Effector CD4-positive, alpha-beta T cell (primary cell): ENCODE measurements at places on chromosomes 2 and 18.

- DNase-seq: no peak
Observed at GRCh38 chr2:119423108-119423444, 8.6 kb upstream of the TMEM37 start.

GRCh38 chr2:50006327-50006726, 852.0 kb upstream of the FSHR start:
- no peak for DNase-seq

GRCh38 chr2:185202945-185203528, 535.6 kb upstream of the FSIP2 start:
- no peak for DNase-seq

DNA sequence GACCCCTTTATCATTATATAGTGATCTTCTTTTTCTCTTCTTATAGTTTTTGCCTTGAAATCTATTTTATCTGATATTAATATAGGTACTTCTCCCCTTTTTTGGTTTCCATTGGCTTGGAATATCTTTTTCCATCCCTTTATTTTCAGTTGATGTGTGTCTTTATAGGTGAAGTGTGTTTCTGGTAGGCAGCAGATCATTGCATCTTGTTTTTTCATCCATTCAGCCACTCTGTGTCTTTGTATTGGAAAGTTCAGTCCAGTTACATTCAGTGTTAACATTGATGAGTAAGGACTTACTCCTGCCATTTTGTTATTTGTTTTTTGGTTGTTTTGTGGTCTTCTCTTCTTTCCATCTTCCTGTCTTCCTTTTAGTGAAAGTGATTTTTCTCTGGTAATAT, 133.4 kb downstream of the DIS3L2 start:
- no peak for DNase-seq

DNA sequence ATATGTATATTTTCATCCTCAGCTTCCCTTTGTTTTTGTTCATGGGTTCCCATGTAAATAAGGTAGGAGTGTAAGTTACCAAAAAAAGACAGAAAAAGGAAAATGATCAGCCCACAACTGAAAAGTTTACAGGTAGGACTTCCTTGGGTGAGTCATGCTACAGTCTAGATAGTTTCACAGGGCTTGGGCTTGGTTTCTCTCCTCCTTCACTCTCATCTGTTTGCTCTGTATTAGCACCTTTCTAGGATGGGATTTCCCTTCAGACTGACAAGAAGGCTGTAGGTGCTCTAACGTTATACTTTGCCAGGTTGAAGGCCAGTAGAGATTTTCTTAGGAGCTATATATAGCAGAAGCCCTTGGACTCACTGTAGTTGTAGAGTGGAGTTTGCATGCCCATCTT, 57.9 kb downstream of the FAM171B start:
- DNase-seq: no peak

DNA sequence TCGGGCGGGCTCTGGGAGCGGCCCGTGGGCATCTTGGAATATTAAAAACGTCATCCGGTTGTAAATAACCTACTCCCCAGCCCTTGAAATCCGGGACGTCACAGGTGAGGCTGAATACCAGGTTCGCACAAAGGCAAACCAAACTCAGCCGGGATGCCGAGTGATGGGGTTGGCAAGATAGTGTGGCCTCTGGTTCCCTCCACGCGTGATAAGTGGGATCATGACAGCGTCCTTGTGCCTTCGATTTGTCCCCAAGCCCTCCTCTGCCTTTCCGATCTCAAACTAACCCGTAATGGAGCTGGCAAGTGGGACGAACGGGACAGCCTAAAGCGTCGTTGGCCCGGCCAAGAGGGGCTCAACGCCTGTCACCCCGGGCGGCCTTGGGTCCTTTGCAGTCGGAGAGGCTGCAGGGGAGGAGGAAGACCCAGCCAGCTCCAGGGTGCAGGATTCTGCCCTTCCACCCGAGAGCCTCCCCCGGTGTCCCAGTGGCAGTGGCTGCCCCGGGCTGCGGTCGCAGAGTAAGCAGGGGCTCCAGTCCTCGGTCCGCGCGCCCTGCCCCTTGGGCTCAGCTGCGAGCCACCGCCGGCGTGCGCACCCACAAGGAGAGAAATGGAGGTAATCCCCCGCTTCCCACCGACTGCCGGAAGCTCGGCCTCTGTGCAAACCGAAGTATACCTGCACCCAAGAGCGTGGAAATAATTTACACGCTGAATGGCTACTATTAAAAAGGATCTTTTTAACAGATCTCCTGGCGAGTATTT, 13.4 kb upstream of the PAX3 start:
- no peak for DNase-seq

DNA sequence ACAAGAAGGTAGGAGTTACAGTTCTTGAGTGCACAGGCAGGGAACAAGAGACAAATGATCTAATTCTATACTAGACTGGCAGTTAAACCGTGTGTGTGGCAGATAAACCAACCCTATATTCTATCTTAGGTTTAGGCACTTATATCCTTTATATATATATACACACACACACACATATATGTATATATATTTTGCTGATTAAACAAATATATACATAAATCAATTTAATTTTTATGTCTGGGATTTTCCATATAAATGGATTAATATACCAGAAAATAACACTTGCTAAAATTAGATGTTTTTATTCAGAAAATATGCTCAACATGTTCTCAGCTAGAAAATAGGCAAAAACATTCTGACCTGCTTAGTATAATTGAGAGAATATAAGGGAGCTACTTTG, 887.9 kb upstream of the KLHL29 start:
- DNase-seq: no peak

GRCh38 chr2:129801575-129801974, 177.9 kb upstream of the RAB6C start:
- DNase-seq: no peak

DNA sequence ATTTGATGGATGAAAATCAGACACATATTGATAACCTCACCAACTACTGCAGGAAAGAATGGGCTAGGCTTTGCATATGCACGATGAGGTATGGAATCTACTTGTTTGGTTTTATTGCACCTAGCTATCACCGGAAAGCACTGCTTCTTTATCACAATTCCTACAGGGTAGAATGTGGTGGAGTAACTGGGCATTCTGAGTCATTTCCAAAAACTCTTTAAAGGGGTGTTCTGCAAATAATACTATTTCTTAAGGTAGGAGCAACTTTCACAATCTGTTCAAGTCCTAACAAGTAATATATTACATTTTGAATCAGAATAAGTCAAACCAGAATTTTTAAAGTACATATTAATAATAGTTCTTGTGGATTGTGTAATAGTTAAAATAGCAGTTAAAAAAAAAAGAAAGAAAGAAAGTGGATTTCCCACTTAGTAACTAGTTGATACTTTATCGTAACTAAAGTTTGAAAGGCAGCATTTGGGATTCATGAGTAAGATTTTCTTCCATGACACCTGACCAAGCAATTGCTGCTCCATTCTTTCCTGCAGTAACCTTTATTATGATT, 40.5 kb downstream of the INO80C start:
- no peak for DNase-seq

- DNase-seq: no peak
Observed at GRCh38 chr2:133393895-133394294, 174.4 kb downstream of the NCKAP5 start.

GRCh38 chr18:78664848-78665247, 314.8 kb upstream of the SALL3 start:
- DNase-seq: no peak

DNA sequence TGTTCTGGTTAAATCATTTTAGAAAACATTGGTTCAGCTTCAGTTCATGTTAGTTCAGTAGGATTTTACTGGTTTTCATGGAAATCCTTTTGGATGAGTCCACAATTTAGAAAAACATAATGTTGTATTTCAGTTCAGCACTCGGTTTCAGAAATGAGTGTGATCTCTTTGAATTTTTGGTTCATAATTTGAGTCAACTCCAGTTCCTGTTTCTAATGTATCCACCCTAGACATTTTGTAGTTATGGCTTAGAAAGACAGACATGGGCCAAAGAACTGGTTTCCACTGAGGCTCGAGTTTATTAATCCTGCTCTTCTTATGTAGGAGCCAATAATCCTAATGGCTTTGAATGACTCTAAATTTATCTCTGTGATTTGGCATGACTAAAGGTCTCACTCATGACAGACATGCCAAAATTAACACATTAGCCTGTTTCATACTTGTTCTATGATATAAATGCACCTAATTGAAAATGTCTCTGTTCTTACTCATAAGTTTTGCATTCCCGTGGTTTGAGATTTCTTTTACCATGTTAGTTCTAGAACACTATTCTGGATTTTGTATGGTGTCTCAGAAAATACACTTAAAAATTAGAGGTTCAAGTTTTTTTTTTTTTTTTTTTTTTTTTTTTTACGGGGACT, 82.3 kb upstream of the SPRED2 start:
- DNase-seq: no peak

- no peak for DNase-seq
Observed at GRCh38 chr2:132692816-132693215, 22.8 kb upstream of the LYPD1 start.

DNA sequence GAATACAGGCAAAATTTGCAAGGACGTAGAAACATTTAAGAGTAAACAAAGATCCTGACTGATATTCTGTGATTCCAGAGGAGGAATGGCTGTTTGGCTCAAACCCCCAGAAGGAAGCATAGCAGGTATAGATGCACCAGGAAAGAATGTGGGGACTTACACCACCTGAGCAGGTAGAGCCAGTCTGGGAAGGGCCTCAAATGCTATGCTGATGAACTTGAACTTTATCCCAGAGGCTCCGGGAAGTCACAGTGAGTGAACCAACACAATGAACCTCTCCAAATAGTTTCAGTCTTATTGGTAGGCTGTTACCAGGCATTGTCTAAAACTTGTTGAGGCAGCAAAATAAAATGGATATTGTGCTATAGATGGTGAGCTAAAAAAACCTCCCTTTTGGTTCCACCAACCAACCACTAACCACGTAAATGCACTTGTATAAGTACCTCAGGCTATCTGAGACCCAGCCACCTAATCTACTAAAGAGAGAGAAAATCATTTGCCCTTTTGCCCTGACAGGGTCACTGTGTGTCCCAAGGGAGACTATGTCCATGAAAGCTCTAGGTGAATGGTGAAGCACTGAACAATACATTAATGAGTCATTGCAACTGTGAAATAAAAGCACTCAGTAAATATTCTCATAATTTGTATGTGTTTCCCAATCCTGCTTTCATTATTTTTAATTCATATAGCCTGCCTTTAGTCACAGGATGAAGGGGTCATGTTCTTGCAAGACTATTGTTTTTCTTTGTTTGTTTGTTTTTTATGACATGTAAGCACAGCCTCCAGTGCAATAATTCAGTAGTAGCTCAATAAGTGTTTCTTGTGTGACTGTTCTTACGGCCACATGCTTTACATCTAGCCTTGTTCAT, 911.6 kb downstream of the EPHA4 start:
- no peak for DNase-seq

GRCh38 chr2:218623366-218623705, 15.6 kb downstream of the PLCD4 start:
- DNase-seq: no peak

GRCh38 chr2:36965751-36966369, 476 bp downstream of the STRN start:
- peak; percentile 15 for DNase-seq

DNA sequence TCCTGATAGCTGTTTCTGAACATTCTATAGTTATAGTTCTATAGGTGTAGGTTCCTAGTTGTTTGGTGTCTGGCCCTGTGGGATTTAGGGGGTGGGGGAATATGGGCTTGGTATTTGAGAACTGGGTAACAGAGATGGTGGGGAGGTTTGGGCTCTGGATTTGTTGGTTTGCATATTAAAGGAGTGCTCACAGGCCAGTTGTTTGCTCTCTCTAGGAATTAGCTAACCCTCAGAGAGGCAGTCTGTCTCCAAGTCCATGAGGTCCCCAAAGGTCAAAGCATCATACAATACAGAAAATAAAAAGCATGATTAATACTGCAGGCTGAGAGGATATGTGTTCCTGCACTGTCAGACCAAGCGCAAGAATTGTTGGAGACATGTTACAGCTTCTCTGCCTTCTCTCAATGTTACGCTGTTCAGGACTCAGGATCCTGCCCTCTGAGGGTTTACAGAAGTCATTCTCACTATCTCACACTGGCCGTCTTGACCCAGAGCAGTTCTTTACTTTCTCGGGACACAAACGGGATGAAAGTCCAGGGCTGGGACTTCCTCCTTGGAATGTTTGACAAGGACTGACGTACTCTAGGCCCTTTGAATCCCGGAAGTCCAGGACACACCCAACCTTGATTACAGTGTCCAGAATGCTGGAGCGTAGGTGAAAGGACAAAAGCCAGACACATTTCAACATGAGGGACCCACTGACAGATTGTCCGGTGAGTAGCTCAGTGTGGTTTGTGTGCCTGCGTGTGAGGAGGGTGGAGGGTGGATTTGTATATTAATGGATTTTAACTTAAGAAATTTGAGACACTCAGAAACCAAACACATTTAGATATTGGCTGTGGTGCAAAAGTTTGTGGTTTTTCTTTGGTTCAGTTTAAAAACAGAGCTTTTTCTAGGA, at the start of gene NOSTRIN:
Gene NOSTRIN (plus strand): TSS at position 677 of the 898 bp plus-strand sequence. CDS start 10 bp downstream, at position 687.
- DNase-seq: no peak

DNA sequence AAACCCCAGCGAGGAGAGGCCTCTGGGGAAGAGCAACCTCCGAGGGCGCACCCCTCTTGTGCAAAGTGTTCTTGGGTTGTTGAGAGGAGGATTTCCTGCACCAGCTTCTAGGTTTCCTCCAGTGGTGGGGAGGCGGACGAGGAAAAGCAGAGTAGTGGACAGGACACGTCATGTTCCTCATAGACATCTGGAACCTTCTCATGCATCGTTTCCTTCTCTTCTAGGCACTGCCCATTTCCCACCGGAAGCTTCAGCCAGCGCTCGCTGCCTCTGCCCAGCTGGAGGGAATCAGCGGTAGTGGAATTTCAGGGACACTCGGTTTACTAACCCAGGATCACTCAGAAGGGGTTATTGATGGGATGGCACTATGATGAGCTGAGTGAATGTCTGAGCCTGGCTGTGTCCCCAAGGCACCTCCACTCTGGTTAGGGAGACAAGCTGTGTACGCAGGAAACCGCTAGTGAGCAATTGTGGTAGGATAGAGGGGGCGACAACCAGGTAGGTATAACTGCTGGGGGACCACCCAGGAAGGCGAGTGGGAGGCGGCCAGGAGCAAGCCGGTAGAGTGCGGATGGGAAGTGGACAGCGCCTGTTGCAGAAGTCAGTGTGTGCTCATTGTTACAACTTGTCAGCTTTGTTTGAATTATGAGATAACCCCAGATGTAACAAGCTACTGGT, 960 bp upstream of the APOB start:
- no peak for DNase-seq

DNA sequence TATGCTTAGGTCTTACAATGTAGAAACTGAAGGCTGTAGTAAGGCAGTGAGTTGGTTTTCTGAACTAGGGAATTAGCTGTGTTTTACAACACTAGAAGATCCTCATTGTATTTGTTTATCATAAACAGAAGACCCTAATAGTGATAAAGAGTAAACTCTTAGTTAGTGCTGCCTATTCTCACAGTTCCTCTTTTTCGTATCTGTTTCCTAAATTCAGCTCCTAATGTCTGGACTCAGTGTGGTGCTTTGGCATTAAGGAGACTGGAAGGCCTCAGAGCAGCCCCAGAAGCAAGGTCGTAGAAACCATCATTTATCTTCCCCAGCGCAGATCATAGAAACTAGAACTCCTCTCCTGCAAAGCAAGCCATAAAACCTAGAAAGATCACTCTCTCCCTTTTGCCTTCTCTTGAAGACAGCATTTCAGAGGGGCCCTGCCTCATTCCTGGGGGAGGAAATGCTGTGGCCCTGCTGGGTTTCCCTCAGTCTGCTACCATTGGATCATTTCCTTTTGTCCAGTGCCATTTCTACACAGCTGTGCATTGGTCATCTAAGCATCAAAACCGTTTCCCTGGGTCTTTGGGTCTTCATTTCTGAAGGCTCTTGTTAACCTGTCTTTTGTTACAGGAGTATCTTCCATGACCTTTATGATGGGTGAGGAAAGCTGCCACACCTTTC, 4.7 kb downstream of the ACP1 start:
- no peak for DNase-seq

GRCh38 chr2:63850649-63851048, 9.0 kb downstream of the UGP2 start:
- DNase-seq: no peak
